Neural progenitor cell (in vitro differentiated cells): ENCODE measurements at places on chromosomes 5 and 9. TPM values are rescaled to one million over a fixed set of nuclear protein-coding genes. Genes with fewer than 3 reads are reported as not detected.

Gene SLC1A1
- total RNA-seq, result 12.5 and 16.2 TPM in 2 replicates

Gene STPG3
- total RNA-seq, result not detected in 2 replicates

Gene TRPM3
- 34.2 and 37.2 TPM in 2 replicates for total RNA-seq

Gene FBP2
- total RNA-seq, result not detected in 2 replicates

Gene RGMB
- 27.4 and 33.8 TPM in 2 replicates for total RNA-seq

DNA sequence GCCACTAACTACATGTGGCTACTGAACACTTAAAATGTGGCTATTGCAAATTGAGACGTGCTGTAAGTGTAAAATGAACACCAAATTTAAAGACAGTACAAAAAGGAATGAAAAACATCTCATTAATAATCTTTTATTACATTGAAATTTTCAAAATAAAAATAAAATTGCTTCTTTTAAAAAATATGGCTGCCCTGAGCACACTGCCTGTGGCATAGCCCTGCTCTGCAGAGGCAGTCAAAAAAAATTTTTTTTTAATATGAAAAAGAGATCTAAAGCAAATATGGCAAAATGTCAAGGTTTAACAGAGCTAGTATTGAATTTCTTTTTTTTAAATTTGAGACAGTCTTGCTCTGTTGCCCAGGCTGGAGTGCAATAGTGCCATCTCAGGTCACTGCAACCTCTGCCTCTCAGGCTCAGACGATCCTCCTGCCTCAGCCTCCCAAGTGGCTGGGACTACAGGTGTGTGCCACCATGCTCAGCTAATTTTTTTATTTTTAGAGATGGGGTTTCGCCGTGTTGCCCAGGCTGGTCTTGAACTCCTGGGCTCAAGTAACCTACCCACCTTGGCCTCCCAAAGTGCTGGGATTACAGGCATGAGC lies 25.6 kb downstream of the CARNMT1 start:
- no peaks in the 10 kb centered on the region for H3K27me3 ChIP-seq
- no peak overlapping the region for H3K4me3 ChIP-seq
- no peak overlapping the region for H3K27ac ChIP-seq
- DNase-seq, result no peak
- peaks cover 5% of the 10 kb centered on the region for H3K36me3 ChIP-seq
- no peaks in the 10 kb centered on the region for H3K4me1 ChIP-seq

DNA sequence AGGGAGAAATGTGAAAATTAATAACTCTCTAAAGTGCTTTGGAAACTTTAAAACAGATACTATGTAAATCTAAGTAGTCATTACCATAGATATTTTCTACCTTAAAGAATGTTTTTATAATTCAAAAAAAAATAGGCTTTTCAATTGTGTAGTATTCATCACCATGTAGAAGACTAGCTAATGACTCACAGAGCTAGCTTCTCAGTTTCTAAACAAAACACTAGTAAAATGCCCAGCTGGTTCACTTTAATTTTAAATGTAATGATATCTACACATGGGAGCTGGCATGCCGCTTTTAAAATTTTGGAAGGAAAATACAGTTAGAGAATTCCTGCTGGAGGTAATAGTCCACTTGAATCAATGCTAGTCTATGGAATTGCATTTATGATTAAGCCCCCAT lies 509.8 kb downstream of the CSNK1G3 start:
- H3K4me1 ChIP-seq, result peaks cover 10% of the 10 kb centered on the region
- H3K36me3 ChIP-seq, result no peaks in the 10 kb centered on the region
- no peak overlapping the region for H3K4me3 ChIP-seq
- H3K27me3 ChIP-seq, result no peaks in the 10 kb centered on the region
- no peak overlapping the region for H3K27ac ChIP-seq

- peaks cover 11% of the 10 kb centered on the region for H3K4me1 ChIP-seq
- H3K27me3 ChIP-seq, result no peaks in the 10 kb centered on the region
- no peak overlapping the region for H3K4me3 ChIP-seq
- H3K27ac ChIP-seq, result no peak overlapping the region
Observed at GRCh38 chr9:115359017-115359780, 241.2 kb upstream of the TNC start.

GRCh38 chr5:163407034-163407655 lies 30.2 kb upstream of the CCNG1 start:
- H3K4me1 ChIP-seq, result no peaks in the 10 kb centered on the region
- no peaks in the 10 kb centered on the region for H3K27me3 ChIP-seq
- no peak overlapping the region for H3K4me3 ChIP-seq
- no peaks in the 10 kb centered on the region for H3K36me3 ChIP-seq
- H3K27ac ChIP-seq, result no peak overlapping the region

GRCh38 chr9:104319685-104320084 lies 184.4 kb upstream of the OR13F1 start:
- no peaks in the 10 kb centered on the region for H3K4me1 ChIP-seq
- no peak overlapping the region for H3K4me3 ChIP-seq
- no peak for DNase-seq
- no peaks in the 10 kb centered on the region for H3K27me3 ChIP-seq
- no peak overlapping the region for H3K27ac ChIP-seq

DNA sequence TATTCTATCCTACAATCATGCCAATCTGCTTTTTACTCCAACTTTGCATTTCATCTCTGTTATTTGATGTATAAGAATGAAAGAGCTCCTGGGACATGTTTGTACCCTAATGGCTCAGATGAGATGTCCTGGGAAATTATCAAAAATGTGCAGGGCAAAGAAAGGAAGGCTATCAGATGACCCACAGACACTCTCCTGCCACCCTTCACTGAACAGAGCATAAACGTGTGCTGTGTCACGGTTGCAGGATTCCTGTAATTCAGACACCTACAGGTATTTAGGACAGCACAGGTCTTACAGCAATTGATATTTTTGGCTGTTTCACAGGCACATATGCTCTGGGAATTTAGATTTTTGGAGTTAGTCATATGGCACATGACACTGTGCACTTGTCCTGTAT lies 149.2 kb upstream of the GAS1 start:
- H3K4me3 ChIP-seq, result no peak overlapping the region
- no peak for DNase-seq
- H3K4me1 ChIP-seq, result no peaks in the 10 kb centered on the region
- no peak overlapping the region for H3K27ac ChIP-seq
- no peaks in the 10 kb centered on the region for H3K36me3 ChIP-seq
